LNCaP clone FGC (cell line): ENCODE measurements at places on chromosomes 16 and 17.

DNA sequence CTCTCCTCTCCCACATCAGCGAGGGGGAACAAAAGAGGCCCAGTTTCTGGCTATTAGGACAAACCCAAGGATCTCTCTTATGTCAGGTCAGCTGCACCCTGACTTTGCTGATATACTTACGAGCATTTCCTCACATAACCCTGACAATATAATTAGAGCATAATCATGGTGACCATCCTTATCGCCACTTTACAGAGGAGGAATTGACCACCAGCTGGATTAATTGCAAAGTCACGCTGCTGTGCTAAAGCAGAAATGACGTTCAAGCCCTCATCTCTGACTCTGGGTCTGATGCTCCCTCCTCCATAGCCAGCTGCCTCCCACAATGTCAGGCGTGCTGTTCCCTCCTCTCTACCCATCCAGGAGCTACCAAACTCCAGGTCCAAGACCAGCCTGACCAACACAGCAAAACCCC lies 42.6 kb downstream of the TRARG1 start:
- DNase-seq: no peak

- no peak for DNase-seq
Measured at GRCh38 chr16:53043986-53044601, 8.6 kb downstream of the CHD9NB start.

GRCh38 chr16:51405361-51405760 lies 254.3 kb upstream of the SALL1 start:
- no peak for DNase-seq

GRCh38 chr17:63821804-63822203 lies 5.4 kb upstream of the PSMC5 start:
- no peak for DNase-seq

GRCh38 chr16:48272837-48273421 lies 25.6 kb upstream of the ABCC11 start:
- DNase-seq: no peak
